ENCODE measurements at places on chromosomes 11 and 22. TPM values are rescaled to one million over a fixed set of nuclear protein-coding genes. Genes with fewer than 3 reads are reported as not detected.

- H3K4me3 ChIP-seq, result no peak overlapping the region
- H3K27ac ChIP-seq, result no peak overlapping the region
- no peaks in the 10 kb centered on the region for H3K27me3 ChIP-seq
- peaks cover 19% of the 10 kb centered on the region for H3K4me1 ChIP-seq
- no peaks in the 10 kb centered on the region for H3K36me3 ChIP-seq
Observed at GRCh38 chr11:75498556-75499255, 27.0 kb downstream of the GDPD5 start.

DNA sequence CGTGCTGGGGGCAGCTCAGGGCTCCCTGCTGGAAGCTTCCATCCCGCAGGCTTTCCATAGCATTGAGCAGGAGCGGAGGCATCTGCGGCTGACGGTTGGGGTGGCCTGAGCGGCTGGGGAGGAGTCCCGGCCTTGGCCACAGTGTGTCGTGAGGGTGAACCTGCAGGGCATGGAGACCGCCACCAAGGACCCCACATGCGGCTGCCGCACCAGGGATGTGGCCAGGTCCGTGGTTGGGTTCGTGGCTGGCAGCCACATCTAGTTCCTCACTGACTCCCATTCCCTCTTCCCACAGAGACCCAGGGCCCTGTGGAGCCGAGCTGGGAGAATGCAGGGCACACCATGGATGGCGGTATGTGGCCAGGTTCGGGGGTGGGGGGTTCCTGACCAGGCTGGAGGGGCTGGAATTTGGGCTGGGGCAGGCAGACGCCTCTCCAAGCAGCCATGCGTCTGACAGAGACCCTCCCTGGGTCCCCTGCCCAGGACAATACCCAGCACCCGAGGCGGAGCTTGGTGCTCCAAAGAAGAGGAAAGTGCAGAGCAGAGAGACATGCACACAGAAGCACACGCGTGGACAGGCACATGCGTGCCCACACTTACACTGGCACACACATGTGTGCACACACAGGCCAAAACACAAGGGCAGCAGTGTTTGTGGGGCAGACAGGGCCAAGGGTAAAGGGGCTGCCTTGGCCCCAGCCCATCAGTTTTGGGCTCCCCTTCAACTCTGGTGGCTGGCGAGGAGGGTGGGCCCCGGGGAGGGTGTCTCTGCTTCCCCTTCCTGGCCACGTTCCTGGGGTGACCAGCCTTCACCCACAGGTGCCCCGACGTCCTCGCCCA, 2.7 kb downstream of the MUC5B start:
- H3K4me3 ChIP-seq, result no peak overlapping the region
- no peak for DNase-seq
- H3K27ac ChIP-seq, result no peak overlapping the region
- no peaks in the 10 kb centered on the region for H3K27me3 ChIP-seq

DNA sequence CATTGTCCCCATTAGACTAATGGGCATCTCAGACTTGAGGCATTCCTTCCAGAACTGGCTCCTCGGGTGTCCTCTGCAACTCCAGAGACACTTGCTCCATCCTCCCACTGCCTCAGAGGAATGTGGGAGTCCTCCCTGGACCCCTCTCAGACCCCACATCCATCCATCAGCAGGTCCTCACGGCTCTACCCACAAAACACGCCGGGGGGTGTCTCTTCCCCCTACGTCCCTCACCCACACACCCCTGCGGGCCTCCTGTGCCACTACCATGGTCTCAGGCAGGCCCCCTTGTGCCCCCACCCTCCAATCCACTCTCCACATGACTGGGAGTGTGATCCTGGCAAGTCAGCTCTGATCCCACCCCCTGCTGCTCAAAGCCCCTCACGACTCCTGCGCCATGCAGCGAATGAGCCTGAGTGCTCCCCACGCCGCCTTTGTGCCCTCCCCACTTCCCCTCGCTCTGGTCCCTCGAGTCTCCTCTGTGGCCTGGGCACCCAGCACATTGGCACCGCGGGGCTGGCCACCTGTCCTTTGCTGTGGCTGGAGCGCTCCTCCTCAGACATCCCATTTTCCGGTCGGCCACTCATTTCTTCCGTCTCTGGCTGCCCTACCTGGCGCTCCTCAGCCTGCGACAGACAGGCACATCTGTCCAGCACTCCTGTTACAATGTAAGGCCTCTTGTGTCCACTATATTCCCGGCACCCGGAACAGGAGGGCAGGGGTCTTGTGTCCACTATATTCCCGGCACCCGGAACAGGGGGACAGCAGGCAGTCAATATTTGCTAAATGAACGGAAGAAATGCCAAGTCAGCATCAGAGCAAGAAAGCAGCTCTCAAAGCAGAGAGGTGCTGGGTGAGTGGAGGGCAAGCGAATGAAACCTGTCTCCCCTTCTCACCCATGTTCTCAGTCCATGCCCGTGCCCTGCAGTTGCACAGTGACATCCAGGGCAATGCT, 14.2 kb upstream of the MOB2 start:
- DNase-seq, result no peak
- H3K36me3 ChIP-seq, result no peaks in the 10 kb centered on the region
- no peak overlapping the region for H3K27ac ChIP-seq
- no peaks in the 10 kb centered on the region for H3K27me3 ChIP-seq

GRCh38 chr11:120132645-120133185, 5.2 kb downstream of the TRIM29 start:
- H3K27me3 ChIP-seq, result no peaks in the 10 kb centered on the region
- no peak overlapping the region for H3K27ac ChIP-seq
- no peaks in the 10 kb centered on the region for H3K4me1 ChIP-seq
- DNase-seq, result no peak
- H3K4me3 ChIP-seq, result no peak overlapping the region

GRCh38 chr11:33375688-33376311, 118.6 kb downstream of the HIPK3 start:
- H3K27me3 ChIP-seq, result no peaks in the 10 kb centered on the region
- peak; percentile 13 for DNase-seq
- peaks cover 54% of the 10 kb centered on the region for H3K4me1 ChIP-seq
- H3K27ac ChIP-seq, result peak within 1 kb of the TSS; percentile 70
- peak within 1 kb of the TSS; percentile 84 for H3K4me3 ChIP-seq
- H3K36me3 ChIP-seq, result no peaks in the 10 kb centered on the region

LARGE1 gene
- polyA plus RNA-seq, result 0.72 TPM

- no peaks in the 10 kb centered on the region for H3K27me3 ChIP-seq
- no peaks in the 10 kb centered on the region for H3K36me3 ChIP-seq
- H3K27ac ChIP-seq, result no peak overlapping the region
- peaks cover 11% of the 10 kb centered on the region for H3K4me1 ChIP-seq
Observed at GRCh38 chr11:33670250-33671011, 30.2 kb downstream of the C11orf91 start.

GRCh38 chr11:115963156-115963555, 458.9 kb upstream of the CADM1 start:
- no peaks in the 10 kb centered on the region for H3K4me1 ChIP-seq
- no peak overlapping the region for H3K27ac ChIP-seq
- H3K36me3 ChIP-seq, result no peaks in the 10 kb centered on the region
- no peaks in the 10 kb centered on the region for H3K27me3 ChIP-seq
- no peak overlapping the region for H3K4me3 ChIP-seq
- no peak for DNase-seq
